Astrocyte (in vitro differentiated cells and primary cell): ENCODE measurements at places on chromosomes 13 and 19. TPM values are rescaled to one million over a fixed set of nuclear protein-coding genes. Genes with fewer than 3 reads are reported as not detected.

GRCh38 chr19:33814181-33815165, 17.8 kb downstream of the KCTD15 start:
- no peaks in the 10 kb centered on the region for H3K27me3 ChIP-seq
- peaks cover 1% of the 10 kb centered on the region for H3K4me1 ChIP-seq
- DNase-seq: no peak

- no peaks in the 10 kb centered on the region for H3K36me3 ChIP-seq
- no peak for DNase-seq
- no peak overlapping the region for H3K4me3 ChIP-seq
- H3K4me1 ChIP-seq: no peaks in the 10 kb centered on the region
Observed at GRCh38 chr13:66644855-66645460, 585.2 kb downstream of the PCDH9 start.

DNA sequence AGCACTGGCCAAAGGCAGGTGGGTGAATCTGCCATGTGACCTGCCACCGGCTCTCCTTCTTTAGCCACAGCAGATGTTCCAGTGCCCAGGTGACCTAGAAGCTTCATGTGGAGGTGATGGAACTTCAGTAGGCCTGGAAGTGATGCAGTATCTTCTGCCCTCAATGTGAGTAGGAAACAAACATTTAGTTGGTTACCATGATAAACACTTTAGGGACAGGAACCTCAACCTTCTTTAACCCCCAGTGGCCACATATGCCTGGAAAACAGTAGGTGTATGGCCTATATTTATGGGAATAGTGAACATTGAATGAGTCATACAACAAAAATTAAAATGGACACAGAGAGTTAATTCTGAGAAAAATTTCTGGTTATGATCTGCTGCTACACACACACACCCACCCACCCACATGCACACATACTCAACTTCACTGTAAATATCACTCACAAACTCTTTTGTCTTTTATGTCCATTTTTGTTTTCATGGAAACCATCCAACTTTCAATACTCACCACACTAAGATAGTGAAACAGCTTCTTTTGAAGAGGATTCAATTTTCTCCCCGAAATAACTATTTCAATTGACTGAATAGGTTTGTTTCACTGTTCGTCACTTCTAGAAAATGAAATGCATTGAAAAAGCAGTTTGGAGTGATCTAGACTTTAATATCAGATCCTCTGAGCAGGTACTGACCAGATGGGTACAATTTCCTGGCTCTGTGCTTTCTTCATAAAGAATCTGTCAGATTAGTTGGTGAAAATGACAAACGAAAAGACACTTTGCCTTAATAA, 97.3 kb downstream of the STARD13 start:
- no peaks in the 10 kb centered on the region for H3K27me3 ChIP-seq
- peak overlapping the region; percentile 22 for H3K4me3 ChIP-seq
- H3K36me3 ChIP-seq: no peaks in the 10 kb centered on the region
- peak overlapping the region; percentile 93 for H3K27ac ChIP-seq
- peaks cover 71% of the 10 kb centered on the region for H3K4me1 ChIP-seq

DNA sequence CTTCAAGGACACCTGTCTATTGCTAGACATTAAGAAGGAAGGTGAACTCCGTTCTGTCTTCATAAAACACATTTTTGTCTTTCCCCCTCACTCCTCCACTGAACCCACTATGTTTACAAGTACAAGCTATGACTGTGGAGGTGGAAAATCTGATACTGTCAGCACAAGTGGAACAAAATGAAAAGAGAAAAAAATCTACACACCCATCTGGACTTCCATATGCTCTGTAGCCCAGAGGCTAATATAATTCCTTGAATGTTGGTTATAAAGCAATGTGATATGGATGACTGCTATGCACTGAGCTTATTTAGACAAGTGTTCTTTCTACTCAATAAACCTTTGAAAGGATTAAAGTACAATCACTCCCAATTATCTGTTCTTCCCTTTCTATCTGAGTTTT, 713.5 kb downstream of the DIAPH3 start:
- H3K36me3 ChIP-seq: no peaks in the 10 kb centered on the region
- no peak for DNase-seq
- H3K27ac ChIP-seq: no peak overlapping the region
- no peaks in the 10 kb centered on the region for H3K27me3 ChIP-seq

The LILRB5 gene
- total RNA-seq: not detected in 2 replicates

- H3K27me3 ChIP-seq: no peaks in the 10 kb centered on the region
- no peak overlapping the region for H3K27ac ChIP-seq
- DNase-seq: no peak
- H3K4me3 ChIP-seq: no peak overlapping the region
- H3K4me1 ChIP-seq: no peaks in the 10 kb centered on the region
Observed at GRCh38 chr13:112441226-112441625, 65.1 kb downstream of the SPACA7 start.

GRCh38 chr19:37930416-37930815, 23.4 kb downstream of the SIPA1L3 start:
- peak; percentile 42 for DNase-seq
- H3K4me1 ChIP-seq: peaks cover 35% of the 10 kb centered on the region
- no peak overlapping the region for H3K4me3 ChIP-seq
- no peaks in the 10 kb centered on the region for H3K27me3 ChIP-seq
- H3K27ac ChIP-seq: no peak overlapping the region
- H3K36me3 ChIP-seq: no peaks in the 10 kb centered on the region

DNA sequence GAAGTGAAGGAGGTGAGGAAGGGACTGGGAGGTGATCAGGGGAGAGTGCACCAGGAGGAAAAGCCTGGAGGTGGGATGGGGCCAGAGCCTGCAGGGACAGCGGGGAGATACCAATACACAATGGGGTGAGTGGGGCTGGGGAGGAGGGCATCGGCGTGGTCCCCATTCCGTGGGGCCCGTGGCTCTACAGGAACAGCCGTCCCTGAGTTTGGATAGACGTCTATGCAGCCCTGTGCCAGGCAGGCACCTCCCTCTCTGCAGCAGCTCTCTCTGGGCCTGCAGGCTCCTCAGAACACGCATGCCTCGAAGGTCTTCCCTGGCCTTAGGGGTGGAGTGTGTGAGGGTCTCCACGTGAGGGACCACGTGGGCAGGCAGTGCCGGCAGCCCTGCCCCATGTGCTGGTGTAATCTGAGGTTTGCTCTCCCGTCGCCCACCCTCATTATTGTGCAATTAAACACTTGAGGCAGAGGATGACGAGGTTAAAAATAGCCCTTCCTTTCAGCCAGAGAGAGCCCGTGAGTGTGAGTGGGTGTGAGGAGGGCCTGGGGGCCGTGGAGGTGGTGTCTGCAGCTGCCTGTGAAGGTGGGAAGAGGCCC, 16.5 kb downstream of the C2CD4C start:
- H3K27ac ChIP-seq: no peak overlapping the region
- H3K4me1 ChIP-seq: no peaks in the 10 kb centered on the region
- H3K27me3 ChIP-seq: no peaks in the 10 kb centered on the region
- DNase-seq: no peak

- no peaks in the 10 kb centered on the region for H3K36me3 ChIP-seq
- H3K27me3 ChIP-seq: no peaks in the 10 kb centered on the region
- no peak overlapping the region for H3K4me3 ChIP-seq
- DNase-seq: no peak
Observed at GRCh38 chr13:39263033-39263432, 224.8 kb downstream of the NHLRC3 start.

The HS6ST3 gene
- 0.07 TPM in 1 of 2 replicates, not detected in the other for total RNA-seq

- H3K4me1 ChIP-seq: peaks cover 10% of the 10 kb centered on the region
- peak overlapping the region; percentile 95 for H3K27ac ChIP-seq
- H3K4me3 ChIP-seq: peak overlapping the region; percentile 98
- H3K36me3 ChIP-seq: peaks cover 3% of the 10 kb centered on the region
- DNase-seq: no peak
Observed at GRCh38 chr19:2477141-2477710, 1.3 kb downstream of the GADD45B start.

The RFPL4AL1 gene
- total RNA-seq: not detected in 2 replicates

DNA sequence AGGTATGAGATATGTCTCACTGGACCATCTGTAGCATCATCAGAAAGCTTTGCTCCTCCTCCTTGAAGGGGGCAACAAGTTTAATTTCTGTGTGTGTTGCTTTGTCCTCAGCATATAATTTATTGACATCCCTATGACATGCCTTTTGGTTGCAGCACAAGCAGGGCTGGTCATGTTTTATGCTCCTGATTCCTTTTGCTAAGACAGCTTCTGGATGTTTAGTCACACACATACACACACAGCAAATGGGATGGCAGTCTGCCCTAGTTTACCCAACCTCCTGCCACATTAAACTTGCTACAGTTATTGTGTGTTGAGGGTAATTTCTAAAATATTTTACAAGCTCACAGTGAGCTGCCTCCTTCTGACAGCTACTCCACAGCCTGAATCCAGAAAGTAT, 217.9 kb upstream of the RXFP2 start:
- no peak overlapping the region for H3K27ac ChIP-seq
- H3K36me3 ChIP-seq: no peaks in the 10 kb centered on the region
- H3K4me3 ChIP-seq: no peak overlapping the region
- no peaks in the 10 kb centered on the region for H3K4me1 ChIP-seq

- no peaks in the 10 kb centered on the region for H3K36me3 ChIP-seq
- H3K27ac ChIP-seq: no peak overlapping the region
- no peak overlapping the region for H3K4me3 ChIP-seq
- DNase-seq: no peak
- no peaks in the 10 kb centered on the region for H3K27me3 ChIP-seq
- H3K4me1 ChIP-seq: peaks cover 4% of the 10 kb centered on the region
Observed at GRCh38 chr19:16258440-16258903, 60.8 kb downstream of the AP1M1 start.

DNA sequence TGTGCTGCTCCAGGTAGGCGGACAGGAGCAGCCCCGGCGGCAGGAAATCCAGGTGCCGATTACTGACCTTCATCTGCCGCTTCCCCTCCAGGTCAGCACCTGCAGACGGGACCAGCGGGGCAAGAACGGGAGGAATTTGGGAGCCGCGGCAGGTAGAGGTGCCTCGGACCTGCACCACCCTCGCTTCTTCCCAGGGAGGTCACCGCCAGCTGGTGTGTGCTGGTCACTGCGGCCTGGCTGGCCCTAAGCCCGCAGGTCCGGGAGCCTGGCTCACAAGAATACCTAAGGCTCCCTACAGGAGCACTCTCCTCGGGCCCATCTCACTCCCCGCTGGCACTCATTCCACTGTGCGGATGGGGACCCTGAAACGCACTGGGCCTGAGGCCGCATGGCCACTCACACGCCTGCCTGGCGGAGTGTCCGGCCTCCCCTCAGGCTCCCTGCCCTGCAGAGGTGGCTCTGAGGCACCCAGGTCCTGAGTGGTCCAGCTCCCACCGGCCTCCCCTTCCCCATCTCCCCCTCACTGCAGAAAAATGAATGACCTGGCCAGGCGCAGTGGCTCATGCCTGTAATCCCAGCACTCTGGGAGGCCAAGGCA, 4.3 kb downstream of the RNU6-9 start:
- H3K27ac ChIP-seq: no peak overlapping the region
- H3K4me1 ChIP-seq: no peaks in the 10 kb centered on the region
- H3K36me3 ChIP-seq: peaks cover under 1% of the 10 kb centered on the region
- no peak for DNase-seq
- no peaks in the 10 kb centered on the region for H3K27me3 ChIP-seq
- H3K4me3 ChIP-seq: no peak overlapping the region

The SIGLEC8 gene
- not detected in 2 replicates for total RNA-seq

The CD70 gene
- 0.34 and 0.48 TPM in 2 replicates for total RNA-seq

The CAPN12 gene
- 4.6 and 6.0 TPM in 2 replicates for total RNA-seq

The ZNF611 gene
- total RNA-seq: 18.8 and 21.1 TPM in 2 replicates

- no peak overlapping the region for H3K27ac ChIP-seq
- no peaks in the 10 kb centered on the region for H3K4me1 ChIP-seq
- no peak for DNase-seq
- no peaks in the 10 kb centered on the region for H3K27me3 ChIP-seq
- H3K36me3 ChIP-seq: no peaks in the 10 kb centered on the region
Observed at GRCh38 chr13:86909318-86909717, 761.9 kb upstream of the SLITRK5 start.

DNA sequence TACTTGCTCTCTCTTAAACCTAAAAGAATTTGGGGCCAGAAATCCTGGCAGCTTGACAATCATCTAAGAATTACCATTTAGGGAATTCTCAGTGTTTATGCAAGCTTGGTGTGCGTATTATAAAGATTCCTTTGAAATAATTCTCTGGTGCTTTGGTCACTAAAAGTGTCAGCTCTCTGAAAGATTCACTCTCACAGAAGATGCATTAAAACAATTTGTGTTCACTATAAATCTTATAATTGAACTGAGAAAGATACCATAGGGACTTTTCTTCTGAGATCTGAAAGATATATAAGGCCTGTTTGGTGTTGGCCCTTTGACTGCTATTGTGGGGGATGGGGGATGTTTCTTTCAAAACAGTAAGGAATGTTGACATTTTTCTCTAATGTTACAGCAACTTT, 27.3 kb downstream of the EPSTI1 start:
- H3K4me1 ChIP-seq: no peaks in the 10 kb centered on the region
- no peaks in the 10 kb centered on the region for H3K36me3 ChIP-seq
- no peak overlapping the region for H3K27ac ChIP-seq

- H3K27me3 ChIP-seq: peaks cover 14% of the 10 kb centered on the region
- no peak overlapping the region for H3K27ac ChIP-seq
- H3K4me3 ChIP-seq: no peak overlapping the region
Observed at GRCh38 chr19:1457031-1457739, 7.3 kb downstream of the APC2 start.

The MEIS3 gene
- 71.1 and 93.7 TPM in 2 replicates for total RNA-seq

DNA sequence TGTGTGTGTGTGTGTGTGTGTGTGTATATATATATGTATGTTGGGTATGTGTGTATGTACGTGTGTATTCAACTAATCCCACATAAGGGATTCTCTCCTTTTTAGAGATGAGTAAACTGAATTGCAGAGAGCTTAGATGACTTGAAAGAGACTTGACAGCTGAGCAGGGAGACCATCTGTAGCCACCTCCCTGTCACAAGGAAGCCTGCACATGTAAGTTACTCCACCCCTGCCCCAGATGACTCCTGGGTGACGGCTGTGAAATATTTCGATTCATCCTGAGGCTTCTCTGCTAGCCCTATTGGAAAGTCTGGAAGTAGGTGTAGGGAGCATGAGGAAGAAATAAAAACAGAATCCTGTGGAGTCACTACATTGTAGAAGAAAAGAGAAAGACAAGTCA, 480.4 kb downstream of the FOXO1 start:
- no peaks in the 10 kb centered on the region for H3K36me3 ChIP-seq
- H3K27me3 ChIP-seq: no peaks in the 10 kb centered on the region
- H3K27ac ChIP-seq: no peak overlapping the region
- no peak for DNase-seq

The COMMD6 gene
- 186 and 209 TPM in 2 replicates for total RNA-seq

DNA sequence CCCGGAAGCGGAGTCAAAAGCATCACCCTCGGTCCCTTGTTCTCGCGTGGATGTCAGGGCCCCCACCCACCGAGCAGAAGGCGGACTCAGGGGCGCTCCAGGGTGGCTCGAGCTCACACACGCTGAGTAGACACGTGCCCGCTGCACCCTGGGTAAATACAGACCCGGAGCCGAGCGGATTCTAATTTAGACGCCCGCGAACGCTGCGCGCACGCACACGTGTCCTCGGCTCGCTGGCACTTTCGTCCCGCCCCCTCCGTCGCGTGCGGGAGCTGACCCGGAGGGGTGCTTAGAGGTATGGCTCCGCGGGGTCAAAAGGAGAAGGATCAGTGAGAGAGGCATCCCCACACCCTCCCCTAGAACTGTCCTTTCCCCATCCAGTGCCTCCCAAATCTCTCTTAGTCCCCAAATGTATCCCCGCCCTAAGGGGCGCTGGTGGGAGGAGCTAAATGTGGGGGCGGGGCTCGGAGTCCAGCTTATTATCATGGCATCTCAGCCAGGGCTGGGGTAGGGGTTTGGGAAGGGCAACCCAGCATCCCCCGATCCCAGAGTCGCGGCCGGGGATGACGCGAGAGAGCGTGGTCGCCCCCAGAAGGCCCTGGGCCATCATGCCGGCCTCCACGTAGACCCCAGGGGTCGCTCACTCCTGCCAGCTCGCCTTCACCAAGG, 451 bp upstream of the ICAM5 start:
- peak overlapping the region; percentile 36 for H3K4me3 ChIP-seq
- no peak for DNase-seq
- H3K27ac ChIP-seq: no peak overlapping the region
- H3K4me1 ChIP-seq: peaks cover 32% of the 10 kb centered on the region
- H3K36me3 ChIP-seq: no peaks in the 10 kb centered on the region

GRCh38 chr13:98187965-98188261, 10.8 kb upstream of the RNF113B start:
- no peak overlapping the region for H3K4me3 ChIP-seq
- H3K27me3 ChIP-seq: no peaks in the 10 kb centered on the region
- no peaks in the 10 kb centered on the region for H3K36me3 ChIP-seq
